ENCODE measurements at places on chromosomes 12 and 14.

DNA sequence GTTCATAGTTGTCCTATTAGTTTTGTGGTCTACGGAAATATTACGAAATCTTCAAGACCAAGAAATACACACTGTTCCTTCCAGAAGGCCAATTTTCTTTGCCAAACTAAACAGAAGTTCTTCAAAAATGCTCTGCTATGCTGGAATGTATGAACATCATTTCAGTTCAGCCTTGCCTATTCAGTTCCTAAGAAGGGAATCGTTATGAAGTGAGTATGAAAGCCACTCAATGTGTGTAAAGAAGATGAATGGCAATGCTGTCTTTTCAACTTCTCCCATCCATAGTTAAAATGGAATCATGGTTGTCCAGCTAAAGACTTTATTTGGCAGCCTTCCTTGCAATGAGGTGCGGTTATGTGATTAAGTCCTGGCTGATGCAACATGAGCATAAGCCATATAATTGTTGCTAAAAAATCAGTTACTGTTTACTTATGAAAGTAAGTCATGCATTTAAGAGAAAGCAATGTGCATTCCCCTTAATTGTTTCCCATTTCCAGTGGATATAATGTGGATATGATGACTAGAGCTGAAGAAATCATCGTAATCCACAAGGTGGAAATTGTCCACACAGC, 73.8 kb upstream of the PTPRR start:
- no peak for DNase-seq

DNA sequence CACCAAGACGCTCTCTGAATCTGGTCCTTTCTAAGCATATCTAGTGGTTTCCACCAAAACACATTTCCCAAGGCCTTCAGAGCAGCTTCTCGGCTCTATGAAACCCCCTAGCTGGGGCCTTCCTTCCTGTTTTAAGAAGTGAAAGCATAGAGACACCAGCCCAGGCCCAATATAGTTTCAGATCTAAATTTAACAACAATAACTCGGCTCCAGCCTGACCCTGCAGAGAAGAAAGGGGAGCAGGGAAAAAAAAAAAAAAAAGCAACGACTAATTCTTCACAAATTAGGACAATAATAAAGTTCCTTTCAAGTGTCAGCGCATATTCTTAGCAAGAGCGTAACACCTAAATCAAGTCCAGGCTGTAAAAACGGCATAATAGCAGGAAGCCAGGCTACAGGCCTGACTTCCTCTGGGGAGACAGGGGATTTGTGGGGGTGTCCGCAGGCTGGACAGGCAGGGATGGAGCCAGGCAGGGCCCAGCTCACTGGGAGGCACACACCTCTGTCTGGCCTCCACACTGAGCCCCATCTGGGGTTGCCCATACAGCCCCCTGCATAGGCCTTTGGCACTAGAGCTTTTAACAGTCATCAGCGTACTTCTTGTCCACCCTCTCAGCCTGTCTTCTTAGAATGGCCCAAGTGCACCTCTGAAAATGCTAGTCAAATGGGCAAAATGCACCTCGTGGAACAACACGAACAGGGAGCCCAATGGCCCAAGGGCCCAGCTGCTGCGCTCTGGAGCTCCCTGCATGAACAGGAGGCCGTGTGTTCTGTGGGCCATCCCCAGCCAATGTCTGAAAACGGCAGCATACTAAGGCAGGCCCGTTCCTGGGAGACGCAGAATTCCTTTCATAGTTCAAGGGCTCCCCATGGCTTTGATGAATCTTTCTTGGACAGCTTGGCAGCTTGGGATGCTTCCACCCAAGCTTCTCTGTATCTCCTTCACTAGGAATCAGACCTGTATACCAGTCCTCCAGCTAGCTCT, 772.9 kb downstream of the MED13L start:
- DNase-seq = no peak

DNA sequence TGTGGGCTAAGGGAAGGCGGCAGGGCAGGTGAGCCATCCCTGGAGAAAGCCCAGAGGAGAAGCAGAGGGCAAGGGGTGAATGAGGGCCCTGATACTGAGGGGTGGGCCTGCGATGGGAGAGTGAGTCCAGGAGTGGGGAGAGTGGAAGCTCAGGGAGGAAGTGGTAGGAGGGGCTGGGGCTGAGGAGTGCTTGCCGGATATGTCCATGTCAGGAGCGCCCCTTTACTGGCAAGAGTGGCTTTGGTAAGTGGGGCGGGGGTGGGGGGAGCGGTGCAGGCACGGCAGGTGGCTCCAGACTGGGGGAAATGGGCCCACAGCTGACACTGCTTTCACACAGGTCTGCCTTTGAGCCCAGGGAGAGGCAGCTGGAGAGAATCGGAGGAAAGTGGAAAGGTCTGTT, 86.4 kb upstream of the GPR68 start:
- no peak for DNase-seq

DNA sequence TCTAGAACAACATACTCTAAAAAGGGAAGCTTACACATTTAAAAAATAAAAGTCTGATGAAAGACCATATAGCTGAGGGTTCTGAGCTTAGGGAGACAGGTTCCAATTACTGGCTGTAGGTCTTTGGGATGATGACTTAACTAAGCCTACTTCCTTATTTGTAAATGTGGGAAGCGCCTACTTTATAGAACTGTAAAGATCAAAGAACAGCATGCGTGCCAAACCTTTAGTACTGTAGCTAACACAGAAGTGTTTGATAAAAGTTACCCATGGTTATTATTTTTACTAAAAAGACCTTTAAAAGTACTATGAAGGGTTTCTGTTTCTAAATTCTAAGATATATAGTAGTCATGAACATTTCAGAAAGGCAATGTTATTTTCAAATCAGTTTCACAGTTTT, 35.7 kb downstream of the STK38L start:
- DNase-seq = no peak

DNA sequence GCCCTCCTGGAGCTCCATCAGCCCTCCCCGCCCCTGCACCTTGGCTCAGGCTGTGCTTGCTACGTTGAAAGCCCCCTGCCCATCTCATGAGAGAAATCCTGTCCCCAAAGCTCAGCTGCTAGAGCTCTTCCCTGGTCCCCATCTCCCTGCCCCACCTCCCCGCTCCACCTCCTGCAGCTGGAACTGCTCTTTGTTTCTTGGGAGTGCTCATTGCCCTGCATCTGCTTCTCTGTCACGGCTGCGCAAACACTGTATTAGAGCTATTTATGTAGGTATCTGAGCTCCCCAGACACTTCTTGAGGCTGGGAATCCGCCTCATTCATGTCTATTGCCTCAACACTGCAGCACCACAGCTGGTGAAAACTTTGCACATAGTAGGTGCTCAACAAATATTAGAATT, 32.8 kb upstream of the PRIMA1 start:
- no peak for DNase-seq

DNA sequence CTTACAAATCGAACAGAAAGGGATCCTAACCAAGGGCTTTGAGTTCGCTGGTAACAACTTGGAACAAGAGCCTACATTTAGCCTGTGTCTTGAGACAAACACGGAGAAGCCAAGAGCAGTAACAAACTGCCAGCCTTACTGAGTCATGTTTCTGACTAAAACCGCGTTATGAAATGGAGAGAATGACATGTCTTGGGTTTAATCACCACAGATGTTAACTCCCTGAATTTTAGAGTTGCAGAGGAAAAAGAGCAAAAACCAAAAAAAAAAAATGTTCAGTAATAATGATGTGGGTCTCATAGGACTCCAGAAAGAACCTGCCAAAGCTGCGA, 1.0 kb downstream of the BLTP3B start:
- peak; percentile 23 for DNase-seq

DNA sequence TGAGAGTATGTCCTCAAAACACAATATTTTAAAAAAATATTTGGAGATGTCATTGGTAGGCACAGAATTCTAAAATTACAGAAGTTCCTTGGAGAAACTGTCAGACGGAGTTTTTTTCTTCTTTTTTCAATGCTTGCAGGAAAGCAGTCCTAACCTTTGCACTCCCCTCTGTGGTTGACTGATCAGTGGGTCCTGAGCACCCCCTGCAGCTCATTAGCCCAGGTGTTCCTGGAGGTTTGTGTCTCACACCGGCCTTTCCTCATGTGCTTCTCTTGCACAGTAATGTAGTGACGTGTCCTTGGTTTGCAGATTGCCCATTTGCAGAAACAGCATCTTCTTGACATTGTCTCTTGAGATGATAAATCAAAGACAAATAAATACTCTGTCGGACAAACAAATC, 513.0 kb downstream of the TMEM121 start:
- DNase-seq = peak; percentile 72

GRCh38 chr12:23889069-23889440, 60.4 kb downstream of the SOX5 start:
- DNase-seq = no peak

GRCh38 chr12:87768501-87769287, 260.5 kb downstream of the C12orf50 start:
- DNase-seq = no peak

DNA sequence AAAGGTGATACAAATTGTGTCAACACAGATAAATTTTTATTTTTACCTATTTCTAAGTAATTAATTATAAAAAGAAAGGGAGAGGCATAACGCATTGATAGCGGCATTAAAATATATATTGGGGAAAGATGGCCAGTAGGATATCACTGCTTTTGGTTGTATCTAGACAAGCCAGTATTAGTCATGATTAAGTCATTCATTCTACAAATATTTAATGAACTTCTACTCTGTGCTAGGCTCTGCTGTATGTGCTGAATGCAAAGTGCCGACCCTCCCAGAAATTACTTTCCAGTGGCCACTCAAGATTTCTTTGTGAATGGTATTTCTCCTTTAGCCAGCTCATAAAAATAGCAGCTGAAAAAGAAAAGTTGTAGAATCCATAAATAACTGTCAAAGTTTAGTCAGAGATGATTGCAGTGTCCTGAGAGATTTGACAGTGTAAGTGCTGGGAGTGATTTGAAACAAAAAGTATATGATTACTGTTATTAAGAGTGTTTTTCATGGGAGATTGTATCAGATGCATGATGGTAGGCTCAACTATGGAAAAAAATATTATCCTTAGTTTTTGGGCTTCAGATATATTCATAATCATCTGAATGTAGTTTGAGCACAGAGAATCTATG, 133.2 kb downstream of the MGAT4C start:
- DNase-seq = no peak

DNA sequence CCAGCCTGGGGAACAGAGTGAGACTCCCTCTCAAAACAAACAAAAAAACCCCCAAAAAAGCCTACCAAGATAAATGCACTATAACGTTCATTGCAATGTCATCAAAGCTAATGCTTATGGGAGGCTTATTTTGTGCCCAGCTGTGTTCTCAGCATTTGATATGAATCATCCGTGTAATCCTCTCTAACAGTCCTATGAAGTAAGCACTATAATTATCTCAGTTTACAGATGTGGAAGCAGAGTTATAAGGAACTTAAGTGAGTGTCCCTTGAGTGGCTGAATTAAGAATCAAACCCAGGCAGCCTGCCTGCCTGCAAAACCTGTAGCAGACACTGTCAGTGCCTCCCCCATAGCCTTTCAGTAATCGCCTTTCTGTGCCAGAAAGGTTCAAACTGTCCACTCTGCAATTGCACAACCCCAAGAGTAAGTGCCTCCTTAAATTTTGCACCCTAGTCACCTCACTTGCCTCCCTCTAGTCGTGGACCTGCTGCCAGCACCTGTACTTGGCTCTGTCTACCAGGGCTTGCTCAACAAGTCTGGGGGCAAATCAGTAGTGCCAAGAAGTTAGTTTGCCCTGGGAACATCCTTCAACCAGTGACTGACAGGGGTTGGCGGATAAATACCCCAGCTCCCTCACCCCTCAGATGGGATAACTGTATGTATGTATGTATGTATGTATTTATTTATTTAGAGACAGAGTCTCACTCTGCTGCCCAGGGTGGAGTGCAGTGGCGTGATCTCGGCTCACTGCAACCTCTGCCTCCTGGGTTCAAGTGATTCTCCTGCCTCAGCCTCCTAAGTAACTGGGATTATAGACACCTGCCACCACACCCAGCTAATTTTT, 23.8 kb upstream of the PPP1CC start:
- no peak for DNase-seq

GRCh38 chr14:80049055-80049454, 162.2 kb downstream of the DIO2 start:
- no peak for DNase-seq

- no peak for DNase-seq
Measured at GRCh38 chr14:80419769-80420168, 208.5 kb upstream of the DIO2 start.

GRCh38 chr14:85625925-85626585, 96.1 kb downstream of the FLRT2 start:
- no peak for DNase-seq

- no peak for DNase-seq
Measured at GRCh38 chr14:58801086-58801485, 163.3 kb downstream of the DACT1 start.

DNA sequence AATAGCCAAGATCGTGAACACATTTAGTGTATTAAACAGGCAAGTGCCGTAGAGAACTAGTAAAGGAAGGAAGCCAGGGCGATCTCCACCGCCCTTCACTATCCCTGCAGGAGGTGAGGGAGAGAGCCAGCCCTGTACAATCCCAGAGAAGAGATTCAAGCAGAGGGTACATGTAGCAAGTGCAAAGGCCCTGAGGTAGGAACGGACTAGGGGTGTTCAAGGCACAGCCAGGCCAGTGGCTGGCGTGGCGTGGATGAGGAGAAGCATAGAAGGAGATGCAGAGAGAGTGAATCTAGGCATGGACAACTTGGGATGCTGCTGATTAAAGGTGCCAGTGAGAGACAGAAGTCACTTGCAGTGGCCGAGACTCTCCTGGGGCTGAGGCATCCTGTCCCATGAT, 39.1 kb upstream of the ESRRB start:
- no peak for DNase-seq

DNA sequence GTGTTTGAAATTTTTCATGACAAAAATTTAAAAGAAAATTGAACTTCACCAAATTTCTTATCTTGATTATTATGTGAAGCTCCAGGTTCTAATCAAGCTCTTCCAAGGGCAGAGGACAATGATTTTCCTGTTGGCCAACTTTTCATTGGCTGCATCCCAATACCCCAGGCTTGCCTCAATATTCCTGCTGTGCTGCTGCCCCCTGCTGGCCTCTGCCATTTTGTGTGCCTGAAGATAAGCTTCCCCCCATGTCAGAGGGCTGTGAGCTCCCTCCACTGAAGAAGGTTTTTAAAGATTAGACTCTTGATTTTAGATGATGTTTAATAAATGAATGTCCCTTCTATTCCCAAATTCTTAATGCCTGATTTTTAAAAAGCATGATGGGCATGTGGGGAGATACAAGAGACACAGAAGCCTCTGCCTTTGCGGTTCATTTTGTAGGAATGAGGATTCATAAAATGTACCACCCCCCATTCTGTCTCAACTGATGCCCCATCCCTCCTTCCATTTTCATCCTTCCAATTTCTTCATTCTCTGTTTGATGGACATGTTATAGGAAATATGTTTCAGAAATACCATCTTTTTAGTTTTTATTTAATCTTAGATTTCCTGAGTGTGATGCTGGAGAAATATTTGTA, 76.7 kb upstream of the RGS6 start:
- DNase-seq = peak; percentile 43

DNA sequence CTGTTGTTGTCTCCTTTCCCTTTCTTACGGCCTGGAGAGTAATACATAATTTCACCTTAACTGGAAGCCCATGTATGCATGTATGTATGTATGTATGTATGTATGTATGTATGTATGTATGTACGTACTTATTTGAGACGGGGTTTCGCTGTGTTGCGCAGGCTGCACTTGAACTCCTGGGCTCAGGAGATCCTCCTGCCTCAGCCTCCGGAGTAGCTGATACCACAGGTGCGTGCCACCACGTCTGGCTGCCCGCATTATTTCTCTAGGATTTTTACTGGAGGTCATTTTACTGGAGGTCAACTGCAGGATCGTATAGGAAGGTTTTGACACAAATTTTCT, 644 bp upstream of the OS9 start:
- no peak for DNase-seq
